ENCODE measurements at places on chromosomes 1 and 21. TPM values are rescaled to one million over a fixed set of nuclear protein-coding genes. Genes with fewer than 3 reads are reported as not detected.

GRCh38 chr1:8889925-8890785, 11.7 kb upstream of the ENO1 start:
- peak; percentile 93 for DNase-seq

DNA sequence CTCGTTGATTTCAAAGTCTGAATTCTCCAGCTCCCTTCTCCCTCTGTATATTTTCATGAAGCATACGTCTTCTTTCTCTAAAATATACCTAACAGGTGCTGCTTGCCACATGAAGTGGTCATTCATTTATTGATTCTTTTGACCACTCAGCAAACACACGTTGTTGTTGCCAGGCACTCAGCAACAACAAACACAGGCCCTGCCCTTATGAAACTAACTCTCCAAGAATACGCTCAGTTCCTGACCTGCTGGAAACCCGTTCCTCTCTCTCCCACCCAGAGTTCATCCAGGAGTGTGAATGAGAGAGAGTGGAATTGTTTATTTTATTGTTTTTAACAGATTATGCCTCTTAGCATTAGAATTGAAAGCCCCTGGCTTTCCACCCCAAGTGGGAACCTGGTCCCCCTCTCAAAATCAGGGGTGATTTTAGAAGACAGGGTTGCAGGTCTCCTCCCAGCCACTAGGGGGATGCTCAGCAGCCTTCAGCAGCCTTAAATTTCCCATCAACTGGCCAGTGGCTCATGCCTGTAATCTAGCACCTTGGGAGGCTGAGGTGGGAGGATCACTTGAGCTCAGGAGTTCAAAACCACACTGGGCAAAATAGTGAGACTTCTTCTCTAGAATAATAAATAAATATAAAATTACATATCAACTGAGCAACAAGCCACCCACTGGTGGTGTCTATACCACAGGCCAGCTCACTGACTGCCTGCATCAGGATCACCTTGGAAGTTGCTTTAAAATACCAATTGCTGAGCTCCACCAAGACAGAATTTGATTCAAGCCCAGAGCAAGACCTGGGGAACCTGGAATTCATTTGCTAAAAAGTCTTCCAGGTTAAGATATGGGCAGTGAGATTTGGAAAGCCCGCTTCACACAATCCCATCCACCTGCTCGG, 181.0 kb upstream of the KLHDC7A start:
- no peak for DNase-seq

- DNase-seq, result no peak
Observed at GRCh38 chr1:55213885-55214211, 1.3 kb downstream of the USP24 start.

GRCh38 chr1:38061883-38062328, 15.3 kb upstream of the POU3F1 start:
- no peak for DNase-seq

- DNase-seq, result no peak
Observed at GRCh38 chr1:25769625-25770383, 30.2 kb upstream of the SELENON start.

- DNase-seq, result no peak
Observed at GRCh38 chr1:246184503-246184902, 322.6 kb downstream of the SMYD3 start.

GRCh38 chr1:161718559-161719324, 2.6 kb upstream of the FCRLB start:
- no peak for DNase-seq

- DNase-seq, result no peak
Observed at GRCh38 chr1:182726912-182727311, 42.5 kb upstream of the RGS8 start.

DNA sequence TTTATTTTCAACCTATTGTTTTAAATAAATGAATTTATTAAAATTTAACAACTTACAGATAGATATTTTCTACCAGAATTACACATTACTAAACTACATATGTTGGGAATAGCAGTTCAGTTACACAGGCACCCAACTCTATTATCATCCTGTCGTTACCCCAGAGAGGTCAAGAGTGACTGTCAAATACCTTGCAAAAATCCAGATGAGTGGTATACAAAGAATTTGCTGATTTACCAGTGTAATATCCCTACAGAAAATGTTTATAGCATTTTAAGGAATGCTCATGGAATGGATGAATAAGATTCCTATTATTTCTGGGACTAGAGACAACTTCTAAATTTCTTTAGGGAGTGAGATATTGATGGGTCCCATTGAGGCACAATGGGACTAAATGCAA, 300.7 kb upstream of the RGS18 start:
- no peak for DNase-seq

- no peak for DNase-seq
Observed at GRCh38 chr1:42806593-42806992, 10.3 kb upstream of the ERMAP start.

DNA sequence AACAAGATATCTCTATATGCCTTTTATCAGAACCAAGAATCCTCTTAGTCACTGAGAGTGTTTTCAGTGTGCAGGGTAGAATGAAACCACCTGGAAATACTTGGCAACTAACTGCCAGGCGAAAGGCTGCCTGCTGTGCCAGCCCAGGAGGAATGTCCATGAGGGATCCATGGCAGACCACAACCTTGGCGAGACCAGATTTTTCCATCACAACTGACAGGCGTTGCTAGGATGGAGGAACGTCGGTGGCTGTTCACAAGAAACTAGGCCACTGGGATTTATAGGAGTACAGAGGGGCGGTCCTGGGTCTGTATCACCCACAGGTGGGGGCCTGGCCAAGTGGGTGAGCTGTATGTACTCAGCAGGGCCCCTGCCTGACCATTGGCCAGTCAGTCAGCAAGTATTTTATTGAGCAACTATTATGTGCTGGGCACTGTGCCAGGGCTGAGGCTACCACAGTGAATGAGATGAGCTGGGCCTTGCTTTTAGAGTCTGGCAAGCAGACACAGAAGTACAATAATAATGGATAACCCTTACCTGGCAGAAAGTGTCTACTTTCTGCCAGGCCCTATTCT, 199.4 kb downstream of the FOXD2 start:
- no peak for DNase-seq

GRCh38 chr1:166630369-166630768, 208.9 kb upstream of the POGK start:
- no peak for DNase-seq

- no peak for DNase-seq
Observed at GRCh38 chr1:229114850-229115365, 156.0 kb upstream of the RAB4A start.

- no peak for DNase-seq
Observed at GRCh38 chr21:24023402-24023801, 1583.9 kb downstream of the MRPL39 start.

DNA sequence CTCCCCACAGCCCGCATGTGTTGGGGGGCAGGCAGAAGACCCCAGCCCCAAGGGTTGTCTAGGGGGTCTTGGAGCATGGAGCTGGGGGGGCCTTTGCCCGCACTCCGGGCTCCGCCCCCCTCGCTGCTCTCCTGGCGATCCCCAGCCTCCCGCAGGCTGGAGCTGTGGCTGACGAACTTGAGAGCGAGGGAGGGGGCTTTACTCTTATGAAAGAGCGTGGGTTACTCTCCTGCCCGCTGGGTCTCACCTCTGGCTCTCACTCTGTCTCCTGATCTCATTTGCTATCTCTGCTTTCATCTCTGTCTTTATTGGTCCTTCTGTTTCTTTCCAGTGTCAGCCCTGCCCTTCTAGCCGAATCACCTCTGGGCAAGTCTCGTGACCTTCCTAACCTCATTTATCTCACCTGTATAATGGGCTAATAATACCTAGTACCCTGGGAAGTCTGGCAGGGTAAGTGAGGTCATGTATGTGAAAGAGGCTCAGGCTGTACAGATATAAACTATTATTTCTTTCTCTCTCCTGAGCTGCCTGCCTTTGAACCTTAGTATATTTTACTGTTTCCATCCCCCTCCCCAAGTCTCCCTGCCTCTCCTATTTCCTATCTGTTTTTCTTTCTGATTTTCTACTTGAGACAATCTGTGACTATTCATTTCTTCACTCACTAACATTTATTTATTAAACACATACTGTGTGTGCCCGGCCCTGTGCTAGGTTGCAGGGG, 731 bp downstream of the EFNA4 start:
- no peak for DNase-seq

DNA sequence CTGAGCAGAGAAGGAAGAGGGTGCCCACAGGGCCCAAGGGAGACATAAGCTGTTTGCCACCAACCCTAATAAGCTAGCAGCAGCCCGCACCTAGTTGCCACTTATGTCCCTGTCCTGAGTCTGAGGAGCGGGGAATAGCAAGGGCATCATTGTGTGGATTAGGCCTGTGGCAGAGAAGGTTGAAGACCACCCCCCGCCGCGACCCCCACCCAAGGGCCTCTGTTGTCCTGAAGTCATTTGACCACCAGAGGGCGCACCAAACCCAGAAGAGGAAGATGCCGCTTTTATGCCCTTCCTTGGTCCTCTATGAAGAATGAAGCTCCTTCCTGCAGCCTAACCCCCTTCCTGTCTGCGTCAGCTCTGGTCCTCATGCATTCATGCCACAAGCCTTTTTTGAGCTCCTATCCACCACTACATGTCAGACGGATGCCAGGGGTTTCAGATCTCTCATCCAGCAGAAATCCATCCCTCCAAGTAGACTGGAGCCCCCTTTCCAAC, 16.6 kb downstream of the RHBG start:
- peak; percentile 45 for DNase-seq

DNA sequence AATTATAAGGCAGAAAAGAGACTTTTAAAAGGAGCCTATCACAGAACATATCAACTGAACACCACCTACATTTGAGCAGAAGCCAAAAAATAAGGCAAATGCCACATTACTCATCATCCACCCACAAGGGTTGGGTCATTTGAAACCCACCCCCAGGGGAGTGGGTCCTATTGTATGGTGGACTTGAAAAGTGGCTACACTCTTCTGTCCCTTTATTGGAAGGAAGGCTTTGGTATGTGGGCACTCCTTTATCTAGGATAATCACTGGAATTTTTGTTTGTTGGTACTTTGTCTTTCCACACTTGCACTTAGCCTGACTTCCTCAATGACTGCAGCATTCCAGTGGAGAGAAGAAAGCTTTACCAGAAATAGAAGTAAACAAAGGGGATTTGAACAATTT, 157.2 kb upstream of the COL11A1 start:
- peak; percentile 58 for DNase-seq

DNA sequence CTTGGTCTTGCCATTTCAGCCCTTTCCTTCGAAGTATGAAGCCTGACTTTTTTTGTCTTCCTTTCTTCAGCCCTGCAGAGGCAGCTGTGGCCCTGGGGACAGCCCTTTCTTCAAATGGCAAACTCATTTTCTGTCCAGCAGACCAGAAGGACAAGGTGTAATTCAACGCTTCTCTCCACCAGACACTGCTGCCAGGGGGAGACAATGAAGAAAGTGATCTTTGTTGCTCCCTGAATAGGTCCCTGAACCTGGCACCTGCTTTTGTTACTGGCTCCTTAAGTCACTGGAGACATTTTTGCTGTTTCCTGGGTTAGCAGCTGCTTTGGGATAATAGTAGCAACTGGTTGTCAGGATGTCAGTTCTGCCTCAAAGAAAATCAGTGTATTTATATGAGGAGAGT, 50.8 kb upstream of the MACF1 start:
- no peak for DNase-seq

DNA sequence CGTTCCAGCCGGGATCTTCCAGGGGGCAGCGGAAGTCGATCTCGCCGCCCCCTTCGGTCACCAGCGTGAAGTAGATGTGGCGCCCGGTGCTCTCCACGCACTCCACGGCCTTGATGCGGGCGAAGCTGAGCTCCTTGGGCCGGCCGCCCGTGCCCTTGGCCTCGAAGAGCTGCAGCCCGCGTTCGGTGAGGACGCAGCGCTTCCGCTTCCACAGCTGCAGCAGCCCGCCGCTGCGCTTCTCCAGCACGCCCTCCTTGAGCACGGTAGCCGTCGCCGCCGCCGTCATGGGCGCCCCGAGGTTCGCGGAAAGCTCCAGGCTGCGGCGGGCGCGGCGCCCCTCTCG, 516 bp downstream of the PHLDA3 start:
- no peak for DNase-seq

DNA sequence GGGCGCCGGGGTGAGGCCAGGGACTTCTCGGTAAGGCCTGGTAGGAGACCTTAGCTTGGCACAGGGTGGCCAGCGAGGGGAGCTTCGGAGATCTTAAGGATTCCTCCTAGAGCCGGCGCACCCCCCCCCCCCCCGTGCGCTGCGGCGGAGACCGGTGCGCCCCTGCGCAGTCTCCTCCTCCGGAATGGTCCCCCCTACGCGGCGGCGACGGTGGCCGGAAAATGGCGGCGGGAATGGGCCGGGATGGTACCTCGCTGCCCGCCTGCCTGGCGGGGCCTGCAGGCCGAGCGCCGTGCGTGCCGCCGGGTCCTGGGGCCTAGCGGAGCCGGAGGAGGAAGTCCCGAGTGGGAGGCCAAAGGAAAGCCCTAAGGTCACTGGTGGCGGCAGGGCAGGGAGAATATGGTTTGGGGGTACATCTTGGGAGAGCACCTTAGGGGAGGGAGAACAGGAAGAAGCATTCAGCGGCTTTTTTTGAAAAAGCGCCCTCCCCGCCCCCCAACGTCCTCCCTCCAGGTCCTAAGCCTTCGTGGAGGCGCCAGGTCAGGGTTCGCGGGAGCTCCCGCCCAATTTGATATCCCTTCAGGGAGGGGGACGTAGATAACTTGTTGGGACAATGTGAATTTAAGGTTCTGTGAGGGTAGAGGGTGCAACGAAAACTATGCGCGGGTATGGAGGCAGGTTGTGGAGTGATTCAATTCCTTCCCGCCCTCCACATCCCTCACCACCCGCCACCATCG, 429 bp downstream of the SRRM1 start:
- DNase-seq, result no peak

DNA sequence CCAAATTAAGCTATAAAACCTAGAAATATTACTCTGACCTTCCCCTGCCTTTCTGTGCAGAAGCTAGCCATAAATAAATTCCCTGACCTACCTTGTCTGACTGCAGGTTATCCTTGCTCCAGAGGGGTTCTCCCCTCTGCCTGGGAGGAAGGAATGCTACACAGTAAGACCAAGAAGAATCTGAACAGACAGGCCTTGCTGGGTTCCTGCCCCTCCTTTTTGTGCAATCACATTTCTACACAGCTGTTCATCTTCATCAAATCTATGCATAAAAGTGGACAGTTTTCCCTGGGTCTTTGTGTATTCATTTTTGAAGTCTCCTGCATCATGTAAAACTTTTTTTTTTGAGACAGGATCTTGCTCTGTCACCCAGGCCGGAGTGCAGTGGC, 50.6 kb downstream of the DNTTIP2 start:
- DNase-seq, result no peak

The BCAN gene
- not detected for total RNA-seq

The LCE2B gene
- total RNA-seq, result not detected

The PYCR2 gene
- 45.3 TPM for total RNA-seq

The NCAM2 gene
- total RNA-seq, result 7.8 TPM

The ZNF697 gene
- total RNA-seq, result 7.0 TPM

The TRIM67 gene
- total RNA-seq, result not detected

The KRTAP11-1 gene
- not detected for total RNA-seq

The CNR2 gene
- total RNA-seq, result not detected

The AIRE gene
- total RNA-seq, result not detected

The PHTF1 gene
- 23.0 TPM for total RNA-seq

The FLG gene
- total RNA-seq, result not detected

The RGS8 gene
- not detected for total RNA-seq

The FCGR1A gene
- total RNA-seq, result not detected

The AIM2 gene
- total RNA-seq, result not detected
